ENCODE measurements at places on chromosomes 16 and 17. TPM values are rescaled to one million over a fixed set of nuclear protein-coding genes. Genes with fewer than 3 reads are reported as not detected.

CSH1 gene
- not detected for total RNA-seq

DNA sequence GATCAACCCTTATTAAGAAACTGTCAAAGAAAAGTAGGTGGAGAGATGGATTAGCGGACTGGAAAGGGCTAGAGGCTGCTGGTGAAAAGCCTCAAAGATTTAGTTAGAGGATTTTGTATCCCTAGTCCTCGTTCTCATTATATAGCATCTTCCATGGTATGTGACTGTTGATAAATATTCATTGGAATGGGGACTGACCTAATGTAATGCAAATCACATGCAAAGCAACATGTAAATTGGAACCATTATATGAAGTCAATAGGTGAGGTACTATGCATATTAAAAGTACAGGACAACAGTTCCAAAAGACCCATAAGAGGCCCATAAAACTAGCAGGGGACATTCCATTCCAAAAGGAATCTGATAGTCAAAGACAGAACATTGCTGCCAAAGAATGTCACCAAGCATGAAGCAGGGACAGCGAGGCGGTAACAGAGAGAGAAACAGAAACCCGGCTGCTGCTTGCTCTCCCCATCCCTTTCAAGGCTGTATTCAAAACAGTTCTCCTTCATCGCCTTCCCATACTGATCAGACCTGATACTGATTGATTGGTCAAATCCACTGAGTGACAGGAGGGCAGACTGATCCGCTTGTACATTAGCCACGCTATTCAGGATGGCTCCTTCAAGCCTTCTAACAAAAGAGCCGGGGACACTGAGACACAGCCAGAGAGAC lies 44.5 kb downstream of the SOX9 start:
- DNase-seq: no peak

DNA sequence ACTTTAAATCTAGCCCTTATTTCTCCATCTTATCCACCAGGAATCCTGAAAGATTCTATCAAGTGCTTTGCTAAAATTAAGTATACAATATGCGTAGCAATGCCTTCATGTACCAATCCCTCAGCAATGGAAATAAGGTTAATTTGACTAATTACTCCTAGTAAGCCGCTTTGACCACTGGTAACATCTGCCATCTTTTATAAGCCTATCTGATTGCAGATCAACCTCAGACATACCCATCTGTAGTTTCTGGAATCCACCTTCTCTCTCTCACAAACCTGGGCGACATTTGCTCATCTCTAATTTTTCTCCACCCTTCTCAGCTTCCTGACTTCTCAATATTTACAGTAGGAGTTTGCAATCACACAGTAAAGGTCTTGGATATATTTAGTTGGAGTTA lies 138.8 kb upstream of the CRHR1 start:
- DNase-seq: no peak

RGS11 gene
- 11.6 TPM for total RNA-seq

KRTAP4-3 gene
- not detected for total RNA-seq

DNA sequence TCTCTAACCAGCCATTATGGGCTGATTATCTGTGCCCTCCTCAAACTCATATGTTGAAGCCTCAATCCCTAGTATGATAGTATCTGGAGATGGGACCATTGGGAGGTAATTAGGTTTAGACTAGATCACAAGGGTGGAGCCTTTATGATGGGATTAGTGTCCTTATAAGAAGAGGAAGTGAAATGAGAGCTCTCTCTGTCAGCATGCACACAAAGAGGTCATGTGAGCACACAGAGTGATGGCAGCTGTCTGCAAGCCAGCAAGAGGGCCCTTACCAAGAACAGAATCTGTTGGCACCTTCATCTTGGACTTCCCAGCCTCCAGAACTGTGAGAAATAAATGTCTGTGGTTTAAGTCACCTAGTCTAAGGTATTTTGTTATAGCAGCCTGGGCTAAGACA lies 101.9 kb downstream of the PCTP start:
- no peak for DNase-seq

- no peak for DNase-seq
Observed at GRCh38 chr16:11149011-11149616, 106.9 kb downstream of the SOCS1 start.

GRCh38 chr16:65041667-65042066 lies 80.2 kb downstream of the CDH11 start:
- DNase-seq: no peak

DNA sequence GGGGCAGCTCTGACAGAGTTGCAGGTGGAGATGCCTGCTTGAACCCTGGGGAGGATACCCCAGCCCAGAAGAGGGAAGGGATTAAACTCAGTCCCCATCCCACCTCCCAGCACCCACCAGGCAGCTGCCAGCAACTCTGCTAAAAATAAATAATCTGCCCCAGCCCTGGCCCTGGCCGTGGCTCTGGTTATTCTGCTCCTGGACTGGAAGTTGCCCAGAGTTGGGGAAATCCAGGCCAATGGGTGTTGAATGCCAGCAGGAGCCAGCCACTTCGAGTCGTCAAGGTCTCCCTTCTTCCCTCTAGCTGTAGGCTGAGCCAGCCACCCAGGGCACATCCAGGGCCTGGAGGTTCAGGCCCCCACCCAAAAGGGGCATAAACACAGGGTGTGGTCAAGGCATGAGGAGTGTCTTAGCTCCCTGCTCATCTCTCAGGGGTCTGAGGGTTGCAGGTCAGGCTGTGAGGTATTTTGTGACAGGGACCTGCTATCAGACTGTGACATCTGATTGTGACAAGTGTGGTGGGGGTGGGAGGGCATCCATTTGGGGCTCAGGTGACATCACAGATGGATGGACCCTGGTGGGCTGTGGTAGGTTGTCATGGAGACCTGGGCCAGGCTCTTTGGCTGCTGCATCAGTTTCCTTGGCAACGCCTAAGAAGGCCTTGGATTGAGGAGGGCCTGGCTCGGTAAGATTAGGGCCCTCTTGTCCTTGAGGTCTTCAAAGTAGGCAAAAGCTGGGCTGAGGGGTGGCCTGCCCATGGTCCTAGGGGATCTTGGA lies 1.0 kb upstream of the RRAD start:
- peak; percentile 78 for DNase-seq

ZNF624 gene
- total RNA-seq: 2.4 TPM

- DNase-seq: no peak
Observed at GRCh38 chr17:51289696-51290111, 29.4 kb downstream of the UTP18 start.

- no peak for DNase-seq
Observed at GRCh38 chr16:53309457-53309856, 124.8 kb upstream of the RBL2 start.

GRCh38 chr16:47033176-47033575 lies 59.7 kb upstream of the DNAJA2 start:
- no peak for DNase-seq

DNA sequence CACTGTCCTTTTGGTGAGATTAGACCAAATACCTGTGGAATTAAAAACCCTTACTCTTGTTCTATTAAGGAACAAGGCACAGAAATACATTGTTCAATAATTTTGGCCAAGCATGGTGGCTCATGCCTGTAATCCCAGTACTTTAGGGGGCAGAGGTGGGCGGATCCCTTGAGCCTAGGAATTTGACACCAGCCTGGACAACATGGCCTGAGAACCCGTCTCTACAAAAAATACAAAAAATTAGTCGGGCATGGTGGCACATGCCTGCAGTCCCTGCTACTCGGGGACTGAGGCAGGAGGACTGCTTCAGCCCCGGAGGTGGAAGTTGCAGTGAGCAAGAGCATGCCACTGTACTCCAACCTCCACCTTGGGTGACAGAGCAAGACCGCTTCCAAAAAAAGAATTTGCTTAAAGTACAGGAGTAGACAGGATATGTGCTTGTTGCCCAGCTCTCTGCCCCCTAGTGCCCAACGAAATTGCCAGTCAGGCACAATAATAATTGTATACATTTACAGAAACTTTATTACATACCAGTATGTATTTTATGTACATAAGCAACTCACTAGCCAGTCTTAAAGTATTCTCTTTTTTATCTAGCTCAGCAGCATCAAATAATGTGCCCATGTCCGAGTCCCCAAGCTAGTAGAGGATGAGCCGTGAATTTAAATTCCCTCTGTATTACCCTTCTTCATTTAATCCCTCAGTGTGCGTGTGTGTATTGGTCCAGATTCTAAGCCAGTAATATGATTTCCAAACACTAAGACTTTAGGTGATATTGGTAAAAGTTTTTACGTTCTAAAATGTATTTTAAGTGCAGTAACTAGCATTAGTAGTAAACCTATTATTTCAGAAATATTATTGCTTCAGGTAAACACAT lies 1.4 kb downstream of the THUMPD1 start:
- no peak for DNase-seq
